Fibroblast of skin of abdomen (primary cell): ENCODE measurements at places on chromosomes 16 and 17.

DNA sequence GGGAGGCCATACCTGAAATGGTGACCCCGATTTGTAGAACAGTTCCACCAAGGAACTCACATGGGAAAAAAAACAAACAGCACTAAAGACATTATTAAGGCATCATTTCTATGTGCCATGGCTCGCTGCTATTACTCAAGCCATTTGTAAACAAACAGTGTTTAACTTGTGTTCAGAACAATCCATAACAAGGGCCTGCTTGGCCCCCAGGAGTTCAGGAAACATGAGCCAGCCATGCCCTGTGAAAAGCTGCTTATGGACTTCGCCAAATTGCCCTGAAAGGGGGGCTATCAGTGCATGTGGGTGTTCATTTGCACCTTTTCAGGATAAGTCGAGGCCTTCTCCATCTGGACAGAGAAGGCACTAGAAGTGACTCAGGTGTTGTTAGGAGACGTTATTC lies 8.0 kb downstream of the POLR3K start:
- DNase-seq: no peak

DNA sequence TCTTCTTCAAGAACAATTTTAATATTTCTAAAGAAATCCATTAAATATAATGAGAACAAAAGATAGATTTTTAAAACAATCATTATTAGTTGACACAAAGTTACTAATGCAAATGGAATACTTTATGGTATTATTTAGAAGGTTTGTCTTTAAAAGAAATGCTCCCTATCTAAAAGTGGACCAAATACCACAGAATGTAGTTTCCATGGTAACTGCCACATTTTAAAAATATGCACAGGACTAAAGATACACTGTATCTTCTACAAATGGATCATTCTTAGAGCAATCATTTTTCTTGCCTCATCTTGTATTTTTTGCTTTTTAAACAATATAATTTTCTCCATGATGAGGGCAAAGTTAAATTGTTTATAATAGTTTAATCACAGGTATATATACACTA lies 296.0 kb downstream of the CEP112 start:
- DNase-seq: no peak

GRCh38 chr17:14756479-14756878 lies 455.6 kb downstream of the HS3ST3B1 start:
- no peak for DNase-seq

- DNase-seq: no peak
These were observed 559 bp downstream of the ITGAM start for GRCh38 chr16:31260136-31260931.

DNA sequence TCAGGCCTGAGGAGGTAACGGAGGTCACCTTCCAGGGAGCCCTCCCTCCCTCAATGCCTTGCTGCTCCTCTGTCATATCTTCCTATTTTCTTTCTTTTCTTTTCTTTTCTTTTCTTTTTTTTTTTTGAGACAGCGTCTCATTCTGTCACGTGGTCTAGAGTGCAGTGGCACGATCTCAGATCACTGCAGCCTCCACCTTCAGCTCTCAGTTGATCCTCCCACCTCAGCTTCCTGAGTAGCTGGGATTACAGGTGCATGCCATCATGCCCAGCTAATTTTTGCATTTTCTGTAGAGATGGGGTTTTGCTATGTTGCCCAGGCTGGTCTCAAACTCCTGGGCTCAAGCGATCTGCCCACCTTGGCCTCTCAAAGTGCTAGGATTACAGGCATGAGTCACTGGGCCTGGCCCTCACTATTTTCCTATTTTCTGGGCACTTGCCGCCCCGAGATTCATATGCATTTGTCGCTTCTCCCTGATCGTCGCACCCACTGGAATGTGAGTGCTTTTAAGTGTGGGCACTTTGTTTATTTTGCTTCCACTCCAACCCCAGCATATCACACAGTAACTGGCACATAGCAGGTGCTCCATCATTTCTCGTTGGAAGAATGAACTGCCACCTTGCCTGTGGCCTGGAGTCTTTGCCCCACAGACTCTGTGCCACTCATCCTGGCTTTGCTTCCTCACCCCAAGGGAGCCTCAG lies 31.7 kb downstream of the CPNE2 start:
- DNase-seq: no peak

GRCh38 chr16:74623839-74624235 lies 16.9 kb upstream of the GLG1 start:
- DNase-seq: no peak

DNA sequence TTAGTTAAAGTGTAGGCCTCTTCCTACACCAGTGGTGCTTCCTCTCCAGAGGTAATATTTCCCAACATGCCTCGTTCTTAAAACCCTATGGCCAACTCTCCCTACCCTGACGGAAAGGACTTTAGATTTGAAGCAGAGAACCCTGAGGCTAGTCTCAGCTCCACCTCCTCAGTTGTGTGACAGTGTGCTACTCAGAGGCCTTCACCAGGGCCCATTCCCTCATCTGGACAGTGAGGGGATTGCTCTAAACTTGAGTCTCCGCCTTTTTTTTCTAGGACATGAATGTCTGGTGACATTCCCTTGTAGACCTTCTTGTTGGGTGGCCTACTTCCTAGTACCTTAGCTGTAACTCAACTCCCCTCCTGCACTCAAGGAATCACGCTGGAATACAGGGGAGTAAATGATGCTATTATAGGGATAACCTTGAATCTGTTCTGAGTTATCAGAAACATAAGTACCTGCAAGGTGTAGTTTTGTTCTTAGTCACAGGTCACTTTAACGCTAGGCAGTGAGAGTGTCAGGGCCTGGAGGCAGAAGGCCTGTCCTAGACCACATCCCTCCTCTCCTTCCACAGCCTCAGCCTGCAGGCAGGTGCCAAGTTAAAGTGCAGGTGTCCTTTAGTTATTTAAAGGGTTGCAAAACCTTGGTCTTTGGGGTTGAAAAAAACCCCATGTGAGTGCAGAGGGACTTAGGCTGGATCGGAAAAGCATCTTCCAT lies 26.9 kb downstream of the LDHD start:
- DNase-seq: no peak

GRCh38 chr17:70629902-70630301 lies 460.6 kb downstream of the KCNJ2 start:
- no peak for DNase-seq

GRCh38 chr16:46807336-46807735 lies 23.6 kb downstream of the C16orf87 start:
- no peak for DNase-seq

- no peak for DNase-seq
These were observed 110.8 kb upstream of the DNAH9 start for GRCh38 chr17:11487469-11487868.

- no peak for DNase-seq
These were observed 22.5 kb upstream of the NKD1 start for GRCh38 chr16:50525716-50526115.

GRCh38 chr16:88722784-88723506 lies 16.6 kb downstream of the CTU2 start:
- DNase-seq: no peak

- no peak for DNase-seq
These were observed 3.1 kb downstream of the MRC2 start for GRCh38 chr17:62630365-62631085.
